GM20000 (cell line): ENCODE measurements at places on chromosomes 5 and 9.
A peak's percentile ranks its signal among the peaks of the same experiment; 100 is the strongest.

DNA sequence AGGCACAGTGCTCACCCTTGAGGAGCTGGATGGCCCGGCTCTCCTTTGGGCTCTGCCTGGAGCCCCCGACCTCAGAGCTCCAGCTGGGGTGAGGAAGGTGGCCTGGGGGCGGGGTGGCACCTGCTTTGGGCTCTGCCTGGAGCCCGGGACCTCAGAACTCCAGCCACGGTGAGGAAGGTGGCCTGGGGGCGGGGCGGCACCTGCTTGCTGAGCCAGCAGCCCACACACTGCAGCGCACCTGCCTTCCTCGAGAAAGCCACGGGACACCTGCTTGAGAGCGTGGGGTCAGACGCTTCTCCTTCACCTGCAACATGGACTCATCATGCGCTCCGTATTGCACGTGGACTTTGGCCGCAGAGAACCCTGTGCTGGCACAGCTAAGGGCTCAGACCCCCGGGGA, 51.8 kb downstream of the IRX2 start:
- no peak for DNase-seq

DNA sequence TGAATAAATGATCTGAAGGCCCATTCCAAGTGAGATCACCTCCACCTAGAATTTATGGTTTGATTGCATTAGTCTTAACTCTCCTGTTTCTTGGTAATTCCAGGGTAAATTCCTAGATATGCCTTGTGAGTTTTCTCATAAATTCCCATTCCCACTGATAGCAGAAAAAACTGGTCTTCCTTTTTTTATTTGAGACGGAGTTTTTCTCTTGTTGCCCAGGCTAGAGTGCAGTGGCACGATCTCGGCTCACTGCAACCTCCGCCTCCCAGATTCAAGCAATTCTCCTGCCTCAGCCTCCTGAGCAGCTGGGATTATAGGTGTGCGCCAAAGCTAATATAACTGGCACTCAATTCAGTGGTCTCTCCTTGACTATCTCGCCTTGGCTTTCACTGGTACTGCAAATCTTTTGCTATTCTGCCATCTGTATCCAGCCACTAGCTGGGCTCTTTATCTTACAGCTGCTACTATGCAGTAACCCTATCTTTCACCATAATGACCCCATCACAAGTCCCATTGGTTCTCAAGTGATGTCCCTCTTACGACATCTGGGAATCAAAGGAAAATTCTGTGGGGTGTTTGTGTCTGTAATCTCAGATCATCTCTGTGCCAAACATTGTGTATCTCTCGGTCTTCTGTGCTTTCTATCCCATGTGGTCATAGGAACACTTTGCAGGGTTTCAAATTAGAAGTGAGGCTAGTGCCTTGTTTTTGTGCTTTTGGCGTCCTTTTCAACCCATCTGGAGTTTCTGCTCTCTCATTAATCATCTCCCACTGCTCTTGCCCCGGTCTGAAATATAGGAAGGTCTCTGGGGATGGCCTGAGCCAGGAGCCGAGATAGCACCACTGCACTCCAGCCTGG, 14.4 kb downstream of the HNRNPK start:
- no peak for DNase-seq

DNA sequence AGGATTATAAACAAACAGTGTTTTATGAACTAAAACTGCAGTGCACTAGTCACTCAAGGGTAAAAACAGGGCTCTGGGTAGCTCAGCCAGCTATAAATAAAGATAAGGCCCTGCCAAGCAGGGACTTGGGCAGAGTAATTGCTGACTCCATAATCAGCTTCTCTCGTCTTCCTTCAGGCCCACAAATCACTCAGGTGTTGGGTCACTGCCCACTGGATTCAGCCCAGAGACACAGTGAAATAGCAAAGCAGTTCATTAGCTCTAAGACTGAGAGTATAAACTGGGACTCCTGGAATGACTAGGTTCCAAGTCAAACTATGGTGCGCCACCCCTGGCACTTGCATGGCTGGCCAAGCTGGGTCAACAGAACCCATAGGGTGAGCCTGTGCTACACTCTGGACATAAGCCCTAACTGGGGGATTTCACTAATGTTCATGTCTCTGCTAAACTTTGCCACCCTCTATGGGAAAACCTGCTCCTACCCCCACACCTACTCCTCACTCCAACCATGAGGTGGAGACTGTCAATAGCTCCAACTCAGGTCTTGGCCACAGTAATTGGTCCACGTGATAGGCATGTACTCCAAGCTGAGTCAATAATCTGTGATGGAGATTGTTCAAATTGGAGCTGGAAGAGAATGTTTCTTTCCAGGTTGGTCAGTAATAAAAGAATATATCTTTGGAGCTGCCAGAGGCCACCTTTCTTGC, 158.5 kb downstream of the SLIT3 start:
- no peak for DNase-seq

DNA sequence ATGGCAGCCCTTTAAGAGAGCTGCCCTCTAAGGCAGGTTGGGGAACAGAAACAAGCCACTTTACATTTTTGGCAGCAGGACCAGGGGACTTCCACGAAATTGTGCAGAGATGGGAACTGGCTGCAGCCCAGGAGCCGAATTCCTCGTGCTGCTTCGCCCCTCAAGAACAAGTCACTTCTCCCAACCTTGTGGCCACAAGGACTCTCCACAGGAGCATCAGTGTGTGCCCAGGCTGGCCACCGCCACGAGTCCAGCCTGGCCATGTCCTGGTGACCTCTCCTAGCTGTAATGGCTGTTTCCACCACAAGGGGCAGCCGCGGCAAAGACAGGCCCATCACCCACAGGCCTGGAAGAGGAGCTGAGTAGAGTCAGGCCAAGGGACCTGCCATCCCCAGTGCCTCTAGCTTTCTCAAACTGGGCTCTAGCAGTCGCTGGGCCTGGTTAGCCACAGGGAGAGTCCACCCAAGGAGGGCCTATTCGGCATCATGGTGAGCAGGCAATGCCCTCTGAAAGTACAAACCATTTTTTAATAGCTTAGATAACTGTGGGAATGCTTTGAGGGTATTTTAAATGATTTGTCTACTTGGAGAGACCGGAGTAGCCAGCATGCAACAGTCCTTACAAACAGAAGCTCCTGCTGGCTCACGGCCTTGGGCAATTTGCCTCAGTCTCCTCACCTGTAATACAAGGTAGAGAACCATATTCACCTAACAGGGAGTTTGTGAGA, 129.0 kb downstream of the COL23A1 start:
- peak; percentile 69 for DNase-seq

DNA sequence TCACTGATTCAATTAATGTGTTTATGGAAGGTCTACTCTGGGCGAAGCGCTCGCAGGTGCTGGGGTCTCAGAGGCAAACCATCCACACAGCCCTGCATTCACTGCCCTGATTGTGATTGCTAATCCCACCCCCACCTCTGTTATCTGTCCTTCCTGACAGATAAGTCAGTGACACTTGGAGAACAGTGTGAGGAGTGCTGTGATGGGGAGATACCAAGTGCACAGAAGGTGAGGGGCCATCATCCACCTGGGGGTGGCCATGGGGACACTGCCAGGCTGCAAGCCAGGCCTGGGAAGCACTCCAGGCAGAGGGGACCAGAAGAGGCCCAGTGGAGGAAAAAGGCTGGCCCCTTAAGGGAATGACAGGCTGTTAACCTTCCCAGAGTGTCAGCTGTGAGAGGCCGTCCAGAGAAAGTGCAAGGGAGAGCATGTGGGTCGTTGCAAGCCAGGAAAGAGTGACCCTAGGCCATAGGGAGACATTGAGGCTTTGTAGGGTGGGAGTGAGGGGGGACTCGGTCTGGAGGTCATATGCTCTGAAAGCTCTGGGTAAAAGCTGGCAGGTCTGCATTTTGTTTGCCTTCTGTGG, 18.0 kb downstream of the IL9 start:
- no peak for DNase-seq

DNA sequence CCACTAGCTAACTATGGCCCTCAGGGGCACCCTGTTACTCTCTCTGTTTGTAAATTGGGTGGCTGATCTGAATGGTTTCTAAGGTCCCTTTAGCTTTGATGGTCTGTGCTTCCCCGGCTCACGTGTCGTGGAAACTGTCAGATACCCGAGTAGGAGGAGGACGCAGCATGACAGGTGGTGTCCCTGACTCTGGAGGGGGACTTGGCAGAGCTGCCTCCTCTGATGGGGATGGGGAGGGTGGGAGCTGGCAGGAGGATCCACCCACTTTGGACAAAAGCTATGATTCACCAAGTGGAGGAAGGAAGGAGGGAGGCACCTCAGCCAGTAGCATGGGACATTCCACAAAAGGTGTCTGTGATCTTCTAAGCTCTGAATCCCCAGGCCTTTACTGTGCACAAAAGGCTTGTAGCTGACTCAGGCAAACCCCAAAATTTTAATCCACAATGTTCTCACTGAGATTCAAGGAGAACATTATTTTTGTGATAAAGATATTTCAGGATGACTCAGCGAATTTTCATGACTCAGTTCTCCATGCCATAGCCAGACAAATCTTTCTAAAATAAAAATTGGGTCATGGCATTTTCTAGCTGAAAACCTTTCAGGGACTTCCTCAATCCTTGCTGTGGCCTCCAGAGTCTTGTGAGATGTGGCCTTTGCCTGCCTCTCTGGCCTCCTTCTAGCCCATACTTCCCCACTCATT, 131.0 kb upstream of the BRINP1 start:
- no peak for DNase-seq

GRCh38 chr5:168001318-168001717, 290.1 kb upstream of the WWC1 start:
- DNase-seq: no peak

GRCh38 chr5:64437496-64437895, 68.3 kb upstream of the RGS7BP start:
- no peak for DNase-seq

GRCh38 chr9:112332977-112333638, at the start of gene PTBP3:
TSS of gene PTBP3 (minus strand) at chr9:112333619. CDS start at chr9:112297865, 35,754 bp downstream.
- DNase-seq: peak; percentile 85

DNA sequence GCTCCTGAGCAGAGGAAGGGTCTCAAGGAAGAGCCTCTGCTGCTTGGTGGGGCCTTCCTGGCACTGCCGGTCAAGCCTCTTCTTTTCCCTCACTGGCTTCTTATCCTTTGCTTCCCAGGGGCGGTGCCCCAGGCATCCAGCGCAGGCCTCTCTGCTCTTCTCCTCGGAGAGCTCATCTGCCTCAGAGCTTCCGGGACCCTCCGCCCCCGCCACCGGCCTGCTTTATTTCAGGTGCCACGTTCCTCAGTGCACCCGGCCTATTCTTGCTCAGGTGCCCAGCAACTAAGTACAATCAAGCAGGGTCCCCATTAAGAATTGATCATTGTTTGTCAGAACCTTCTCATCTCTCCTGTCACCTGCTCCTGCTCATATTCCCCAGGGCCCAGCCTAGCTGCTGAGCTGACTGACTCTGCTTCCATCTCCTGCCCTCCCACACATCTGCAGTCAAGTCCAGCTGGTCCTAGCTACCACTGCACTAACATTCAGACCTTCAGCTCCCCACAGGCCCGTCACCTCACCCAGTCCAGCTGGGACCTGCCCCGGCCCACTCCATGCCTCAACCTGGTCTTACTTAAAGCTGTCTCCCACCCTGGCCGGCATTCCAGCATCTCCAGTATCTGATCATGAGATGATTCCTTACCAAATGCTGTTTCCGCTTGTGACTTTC, 114.3 kb upstream of the BOD1 start:
- DNase-seq: no peak

DNA sequence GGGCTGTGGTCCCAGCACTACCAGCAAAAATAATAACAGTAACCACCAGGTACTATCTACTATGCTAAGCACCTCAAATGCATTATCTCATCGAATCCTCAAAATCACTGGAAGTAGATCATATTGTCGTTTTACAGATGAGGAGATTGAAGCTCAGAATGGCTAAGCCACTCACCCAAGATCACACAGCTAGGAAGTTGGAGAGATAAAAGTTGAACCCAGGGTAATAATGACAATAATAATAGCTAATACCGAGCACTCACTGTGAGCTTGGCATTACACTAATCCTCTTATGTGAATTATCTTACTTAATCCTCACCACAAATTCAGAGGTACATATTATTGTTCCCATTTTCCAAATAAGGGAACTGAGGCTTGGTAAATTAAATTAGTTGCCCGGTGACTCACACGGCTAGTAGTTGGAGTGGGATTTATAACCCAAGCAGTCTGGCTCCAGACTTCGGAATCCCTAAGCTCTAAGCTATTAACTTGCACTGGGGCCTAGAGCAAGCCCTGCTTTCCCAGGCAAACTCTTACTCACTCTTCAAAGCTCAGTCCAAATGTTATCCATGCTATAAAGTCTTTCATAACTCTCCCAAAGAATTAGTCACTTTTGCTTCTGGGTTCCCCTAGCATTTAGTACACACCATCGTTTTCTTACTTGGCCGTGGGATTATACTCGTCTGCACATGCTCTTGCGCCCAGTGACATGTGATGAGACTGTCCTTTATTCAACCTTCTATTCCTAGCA, 3.8 kb downstream of the ARSI start:
- no peak for DNase-seq

DNA sequence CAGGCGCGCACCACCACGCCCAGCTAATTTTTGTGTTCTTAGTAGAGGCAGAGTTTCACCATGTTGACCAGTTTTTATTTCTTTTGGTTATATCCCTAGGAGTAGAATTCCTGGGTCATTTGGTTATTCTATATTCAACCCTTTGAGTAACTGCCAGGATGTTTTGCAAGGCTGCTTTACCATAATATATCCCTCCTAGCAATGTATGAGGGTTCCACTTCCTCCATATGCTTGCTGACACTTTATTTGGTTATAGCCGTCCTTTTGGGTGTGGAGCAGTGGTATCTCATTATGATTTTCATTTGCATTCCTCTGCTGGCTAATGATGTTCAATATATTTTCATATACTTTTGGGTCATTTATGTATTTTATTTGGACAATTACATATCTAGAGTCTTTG, 81.2 kb downstream of the RAB24 start:
- DNase-seq: no peak

GRCh38 chr5:31449174-31449573, 82.7 kb downstream of the DROSHA start:
- no peak for DNase-seq

DNA sequence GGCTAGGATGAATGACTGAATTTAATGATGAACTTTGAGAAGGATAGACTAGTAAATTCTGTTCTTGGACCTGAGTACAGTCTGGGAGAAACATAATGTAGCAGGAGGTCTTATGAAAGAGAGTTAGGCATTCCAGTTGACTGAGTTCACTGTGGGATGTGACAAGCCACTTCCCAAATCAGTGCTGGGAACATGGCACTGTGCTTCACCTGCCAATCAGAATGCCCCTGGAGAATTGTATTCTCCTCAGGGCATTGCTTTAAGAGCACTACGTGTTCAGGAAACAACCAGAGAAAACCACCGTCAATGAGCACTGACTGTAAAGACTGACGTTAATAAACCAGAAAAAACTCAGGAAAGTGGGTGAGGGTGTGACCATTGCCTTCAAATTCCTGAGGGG, 1.2 kb downstream of the CCDC107 start:
- no peak for DNase-seq
